Stomach (tissue), 19 donors: ENCODE measurements at places on chromosomes 4 and X. TPM values are rescaled to one million over a fixed set of nuclear protein-coding genes. Genes with fewer than 3 reads are reported as not detected.

Gene BEX1
- not detected for total RNA-seq

Gene XG
- total RNA-seq: not detected

Gene MAGEA8
- not detected for total RNA-seq

Gene FAM9C
- not detected for total RNA-seq

Gene TMPRSS11F
- not detected for total RNA-seq

Gene SLC6A14
- 8.6 TPM for total RNA-seq

Gene GRPR
- total RNA-seq: 5.3 TPM

Gene NPY1R
- 9.9 TPM for total RNA-seq

Gene ELK1
- 21.0 TPM for total RNA-seq

Gene GPRASP2
- total RNA-seq: 0.58 TPM

Gene ADGRG4
- total RNA-seq: 0.55 TPM

Gene ZNF630
- 2.3 TPM for total RNA-seq

Gene HEPH
- total RNA-seq: 48.7 TPM

Gene SORCS2
- total RNA-seq: under 0.01 TPM

Gene CCNB3
- not detected for total RNA-seq

Gene PGAM4
- not detected for total RNA-seq

Gene MAGEC1
- not detected for total RNA-seq

Gene FAM236C
- not detected for total RNA-seq

Gene PDE6B
- total RNA-seq: 12.3 TPM

Gene GAGE12F
- not detected for total RNA-seq

Gene CT45A5
- not detected for total RNA-seq

Gene MAOA
- total RNA-seq: 69.6 TPM

Gene CXCR3
- total RNA-seq: not detected

Gene SYNPO2
- 114 TPM for total RNA-seq

Gene PABPC5
- total RNA-seq: not detected

Gene ARX
- total RNA-seq: 0.29 TPM

Gene CAMK2D
- total RNA-seq: 71.2 TPM

Gene CNGA1
- 2.8 TPM for total RNA-seq

Gene SLC34A2
- total RNA-seq: 35.7 TPM

Gene PHKA1
- total RNA-seq: 11.2 TPM

Gene RAB9B
- 11.0 TPM for total RNA-seq

Gene TIGD2
- 8.5 TPM for total RNA-seq

Gene NAA11
- total RNA-seq: not detected

Gene SLC38A5
- total RNA-seq: 5.0 TPM

Gene ZNF732
- not detected for total RNA-seq
